ENCODE measurements at places on chromosomes 5 and 9.

DNA sequence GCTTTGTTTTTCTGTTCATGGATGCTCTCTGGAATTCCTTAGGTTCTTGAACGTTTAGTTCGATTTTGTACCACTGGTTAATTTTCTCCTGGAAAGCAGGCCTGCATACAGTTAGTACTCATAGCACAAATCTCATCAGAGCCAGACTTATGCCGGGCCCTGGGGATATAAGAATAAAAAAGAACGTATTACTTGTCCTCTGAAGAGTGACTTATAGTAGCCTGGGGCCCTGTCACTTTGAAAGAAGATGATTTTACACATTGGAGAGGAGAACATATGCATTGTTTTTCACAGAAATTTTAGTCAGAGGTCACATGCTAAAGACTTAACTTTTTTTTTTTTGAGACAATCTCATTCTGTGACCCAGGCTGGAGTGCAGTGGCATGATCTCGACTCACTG is 50.3 kb downstream of the ZNF462 start:
- no peak for DNase-seq

- peak; percentile 36 for DNase-seq
Observed at GRCh38 chr5:143501310-143502044, 98.0 kb upstream of the NR3C1 start.

GRCh38 chr5:172700365-172701290 is 59.6 kb downstream of the NEURL1B start:
- DNase-seq = no peak

GRCh38 chr5:149298842-149299404 is 27.3 kb downstream of the AFAP1L1 start:
- no peak for DNase-seq

DNA sequence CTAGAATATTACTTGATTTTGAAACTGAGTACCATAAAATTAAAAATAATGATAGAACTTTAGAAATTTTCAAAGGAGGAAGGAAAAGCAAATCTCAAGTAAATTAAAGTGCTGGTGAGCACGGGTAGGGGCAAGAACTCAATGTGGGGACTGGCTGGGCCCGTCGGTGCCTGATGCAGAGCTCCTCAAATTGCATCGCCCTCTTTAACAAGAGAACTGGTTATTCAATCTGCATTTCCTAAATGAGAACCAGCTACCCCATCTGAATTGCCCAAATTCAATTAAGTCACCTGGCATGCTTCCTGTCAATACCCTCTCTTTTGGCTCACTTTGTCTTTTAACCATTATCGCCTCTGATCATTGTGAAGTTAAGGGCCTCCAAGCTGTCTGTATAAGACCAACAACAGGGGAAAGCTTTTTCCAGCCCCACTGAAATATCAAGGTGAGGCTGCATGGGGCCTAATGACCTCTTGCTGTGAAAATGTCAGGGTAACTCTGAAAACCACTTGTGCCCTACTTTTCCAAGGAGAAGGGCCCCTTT is 316.7 kb downstream of the SLIT3 start:
- DNase-seq = no peak
